ENCODE measurements at places on chromosomes 6 and 20. TPM values are rescaled to one million over a fixed set of nuclear protein-coding genes. Genes with fewer than 3 reads are reported as not detected.

Gene MUC21
- not detected for total RNA-seq

Gene CCN5
- total RNA-seq, result 34.3 TPM

Gene CTSZ
- total RNA-seq, result 200 TPM

Gene ACOT13
- 19.3 TPM for total RNA-seq

Gene C6orf163
- 0.09 TPM for total RNA-seq

Measured in A549 treated with dexamethasone at 1 μM for 4 hours (cell line).